ENCODE measurements at places on chromosomes 6 and 20.
A peak's percentile ranks its signal among the peaks of the same experiment; 100 is the strongest.

DNA sequence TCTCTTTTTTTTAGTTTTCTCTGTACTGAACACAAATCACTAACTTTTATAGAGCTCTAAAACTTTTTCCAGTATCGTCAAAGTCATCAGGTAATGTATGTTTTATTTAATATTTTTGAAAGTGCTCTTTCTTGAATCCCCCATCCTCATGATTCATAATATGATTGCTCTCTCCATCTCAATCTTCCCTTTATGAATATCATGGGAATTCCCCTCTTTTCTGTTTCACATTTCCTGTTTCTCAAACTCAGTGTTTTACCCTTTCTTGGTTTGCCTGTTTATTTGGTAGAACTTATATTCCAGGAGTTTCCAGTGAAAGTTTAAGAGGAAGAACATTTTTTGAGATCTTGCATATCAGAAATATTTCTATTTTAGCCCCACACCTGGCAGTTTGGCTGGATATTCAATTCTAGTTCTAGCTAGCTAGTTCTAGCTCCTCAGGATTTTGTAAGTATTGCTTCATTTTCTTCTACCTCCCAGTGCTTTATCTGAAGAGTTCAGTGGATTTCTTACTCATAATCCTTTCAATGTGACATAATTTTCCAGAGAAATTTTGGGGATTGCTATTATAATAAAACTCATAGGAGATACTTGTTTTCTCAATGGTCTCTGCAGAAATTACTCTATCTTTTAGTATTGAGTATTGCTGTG, 6.1 kb upstream of the C6orf58 start:
- no peak for DNase-seq

GRCh38 chr6:40441150-40441549, 146.0 kb downstream of the LRFN2 start:
- DNase-seq: no peak

GRCh38 chr6:28884423-28885131, 39.2 kb downstream of the TRIM27 start:
- DNase-seq: peak; percentile 28

- no peak for DNase-seq
These were observed 10.5 kb downstream of the BCL2L1 start for GRCh38 chr20:31712112-31712553.

- no peak for DNase-seq
These were observed 64.6 kb downstream of the NUS1 start for GRCh38 chr6:117739869-117740268.

DNA sequence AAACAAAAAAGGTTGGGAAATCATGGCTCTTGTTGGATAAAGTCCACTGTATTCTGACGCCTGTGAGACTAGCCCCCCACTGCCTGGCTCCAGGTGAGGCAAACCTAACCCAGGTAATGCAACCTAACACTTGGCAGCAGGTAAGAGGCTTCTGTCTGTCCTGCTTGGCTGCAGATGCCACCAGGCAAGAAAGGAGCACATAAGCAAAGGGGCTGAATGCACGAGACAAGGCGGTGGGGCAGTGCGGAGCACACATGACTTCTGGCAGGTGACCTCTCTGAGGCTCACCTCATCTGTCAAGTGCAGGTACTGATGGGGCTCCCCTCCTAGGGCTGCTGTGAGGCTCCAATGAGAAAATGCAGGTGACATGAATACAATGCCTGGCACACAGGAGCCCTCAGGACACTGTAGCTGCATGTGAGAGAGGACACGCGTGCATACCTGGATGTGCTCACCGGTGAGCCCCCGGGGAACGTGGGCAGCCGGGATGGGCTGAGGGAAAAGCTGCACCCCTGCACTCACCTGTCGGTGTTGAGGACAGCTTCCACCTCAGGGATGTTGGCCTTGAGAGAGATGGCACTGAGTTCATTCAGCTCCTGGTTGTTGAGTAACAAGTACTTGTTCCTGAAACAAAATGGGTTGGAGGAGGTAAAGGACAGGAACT, 54.1 kb downstream of the MYH7B start:
- no peak for DNase-seq

DNA sequence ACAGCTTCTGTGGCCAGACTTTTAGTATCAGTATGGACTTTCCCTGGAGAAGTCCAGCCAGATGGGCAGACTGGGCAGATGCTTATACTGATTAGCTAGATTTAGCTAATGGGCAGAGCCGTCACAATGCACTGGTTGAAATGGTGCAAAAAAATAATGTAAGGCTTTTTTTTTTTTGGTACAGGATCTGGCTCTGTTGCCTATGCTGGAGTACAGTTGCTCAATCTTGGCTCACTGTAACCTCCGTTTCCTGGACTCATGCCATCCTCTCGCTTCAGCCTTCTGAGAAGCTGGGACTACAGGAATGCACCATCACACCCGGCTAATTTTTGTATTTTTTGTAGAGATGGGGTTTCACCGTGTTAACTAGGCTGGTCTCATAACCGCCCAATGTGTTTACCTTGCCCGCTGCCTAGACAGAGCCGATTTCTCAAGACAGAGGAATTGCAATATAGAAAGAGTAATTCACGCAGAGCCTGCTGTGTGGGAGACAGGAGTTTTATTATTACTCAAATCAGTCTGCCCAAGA, 16.4 kb upstream of the KIFC1 start:
- DNase-seq: no peak
